ENCODE measurements at places on chromosomes 7 and 10.

DNA sequence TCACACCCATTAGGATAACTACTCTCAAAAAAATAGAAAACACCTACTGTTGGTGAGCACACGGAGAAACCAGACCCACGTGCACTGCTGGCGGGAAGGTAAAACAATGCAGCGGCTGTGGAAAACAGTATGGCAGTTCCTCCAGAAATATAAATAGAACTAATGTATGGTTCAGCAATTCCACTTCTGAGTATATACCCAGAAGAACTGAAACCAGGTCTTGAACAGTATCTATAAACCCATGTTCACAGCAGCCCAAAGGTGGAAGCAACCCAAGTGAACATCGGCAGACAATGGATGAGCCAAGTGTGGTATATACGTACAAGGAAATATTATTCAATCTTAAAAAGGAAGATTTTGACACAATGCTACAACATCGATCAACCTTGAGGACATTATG, 164.7 kb downstream of the ZMYND11 start:
- no peak for DNase-seq

GRCh38 chr10:126468876-126469643, 80.8 kb upstream of the ADAM12 start:
- peak; percentile 29 for DNase-seq

DNA sequence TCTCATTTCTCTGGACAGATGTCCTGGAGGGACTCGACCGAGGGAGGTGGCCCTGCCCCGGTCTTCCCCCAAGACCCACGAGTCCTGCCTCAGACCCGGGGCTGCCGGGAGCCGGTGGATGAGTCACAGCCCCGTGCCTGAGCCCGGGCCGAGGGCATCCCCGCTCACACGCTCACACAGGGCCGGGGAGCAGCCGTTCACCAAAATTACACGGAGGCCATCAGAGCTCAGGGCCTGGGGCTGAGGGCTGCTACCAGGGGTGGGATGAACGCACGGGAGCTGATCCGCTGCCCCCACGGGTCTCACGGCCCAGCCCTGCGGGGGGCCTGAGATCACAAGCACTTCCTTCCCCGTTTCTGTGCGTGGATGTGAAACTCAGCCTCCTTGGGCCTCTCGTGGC, 17.5 kb downstream of the FAM20C start:
- no peak for DNase-seq

DNA sequence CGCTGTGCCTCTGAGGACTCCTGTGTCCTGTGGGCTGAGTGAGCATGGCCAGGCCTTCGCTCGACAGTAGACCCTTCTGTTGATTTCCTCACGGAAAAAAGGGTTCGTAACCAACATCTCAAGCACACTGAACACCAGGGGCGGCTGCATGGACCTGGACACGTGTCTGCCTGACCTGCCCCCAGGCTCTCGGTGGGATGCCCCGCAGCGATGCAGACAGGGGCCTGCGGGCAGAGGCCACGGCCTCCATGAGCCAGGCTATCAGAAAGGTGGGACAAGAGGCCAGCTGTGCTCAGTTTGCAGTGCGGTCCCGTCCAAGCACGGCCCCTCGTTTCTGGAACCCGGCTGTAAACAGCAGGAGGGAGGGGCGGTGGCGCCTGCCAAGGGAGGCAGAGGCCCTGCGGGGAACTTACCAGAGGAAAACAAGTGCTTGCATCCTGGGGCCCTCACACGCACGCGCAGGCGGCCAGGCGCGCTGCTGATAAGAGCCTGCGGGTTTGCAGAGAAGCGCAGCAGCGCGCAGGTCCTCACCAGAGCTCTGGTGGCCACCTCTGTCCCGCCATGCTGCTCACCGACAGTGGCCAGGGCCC, 10.6 kb downstream of the GPR146 start:
- DNase-seq = no peak

DNA sequence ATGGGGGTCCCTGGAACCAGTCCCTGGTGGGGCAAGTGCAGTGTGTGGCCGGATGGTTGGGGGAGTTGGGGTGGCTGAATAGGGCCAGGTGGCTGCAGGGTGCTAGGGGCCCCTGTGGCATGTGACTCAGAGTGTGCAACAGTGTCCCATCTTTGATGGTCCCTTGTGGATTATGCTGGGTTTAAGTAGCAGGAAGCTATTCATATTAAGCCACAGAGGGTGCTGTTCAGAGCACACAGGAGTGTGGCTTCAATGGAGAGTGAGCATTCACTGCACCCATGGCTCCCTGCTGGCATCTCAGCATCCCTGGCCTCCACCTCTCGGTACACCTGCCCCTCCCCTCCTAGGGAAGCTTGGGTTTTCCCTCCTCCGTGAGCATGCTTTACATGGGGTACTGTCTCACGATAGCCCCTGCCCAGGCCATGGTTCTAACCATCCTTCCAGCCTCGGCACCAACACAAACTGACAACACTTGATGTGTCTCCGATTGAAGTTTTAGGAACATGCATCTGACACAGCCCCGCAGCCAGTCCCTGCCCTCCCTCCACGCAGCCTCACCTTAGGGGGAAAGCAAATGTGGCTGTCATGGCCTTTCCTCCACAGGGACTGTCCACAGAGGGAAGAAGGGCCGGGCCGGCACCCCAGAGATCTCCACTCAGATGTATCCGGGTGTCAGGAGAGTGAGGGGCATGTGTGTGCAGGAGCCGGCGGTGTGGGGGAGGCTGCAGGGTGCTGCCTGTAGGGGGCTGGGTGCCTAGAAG, 30.4 kb upstream of the PPIF start:
- DNase-seq = no peak

- DNase-seq = no peak
Measured at GRCh38 chr10:101827919-101828600, 9.8 kb upstream of the OGA start.

GRCh38 chr7:90445633-90446032, 23.8 kb upstream of the PTTG1IP2 start:
- no peak for DNase-seq

GRCh38 chr10:119161680-119162451, 3.6 kb downstream of the SFXN4 start:
- DNase-seq = peak; percentile 65

DNA sequence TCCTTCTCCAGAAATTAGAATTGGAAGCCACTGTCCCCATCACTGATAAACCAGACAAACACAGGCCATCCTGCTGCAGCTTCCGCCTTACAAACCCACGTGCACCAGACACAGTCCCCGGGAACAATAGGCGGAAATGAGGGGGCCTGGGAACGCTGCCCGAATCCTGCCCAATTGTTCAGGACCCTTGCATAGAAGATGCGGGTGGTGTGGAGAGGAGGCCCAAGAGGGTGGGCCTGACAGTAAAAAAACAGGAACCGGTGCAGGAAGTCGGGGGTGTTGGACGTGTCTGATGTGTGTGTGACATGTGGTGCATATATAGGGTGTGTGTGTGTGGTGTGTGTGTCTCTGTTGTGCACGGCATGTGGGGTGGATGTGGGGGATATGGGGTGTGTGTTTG, 26.5 kb upstream of the CHST15 start:
- no peak for DNase-seq

- DNase-seq = no peak
Measured at GRCh38 chr10:13745271-13745670, 158.5 kb downstream of the PRPF18 start.

DNA sequence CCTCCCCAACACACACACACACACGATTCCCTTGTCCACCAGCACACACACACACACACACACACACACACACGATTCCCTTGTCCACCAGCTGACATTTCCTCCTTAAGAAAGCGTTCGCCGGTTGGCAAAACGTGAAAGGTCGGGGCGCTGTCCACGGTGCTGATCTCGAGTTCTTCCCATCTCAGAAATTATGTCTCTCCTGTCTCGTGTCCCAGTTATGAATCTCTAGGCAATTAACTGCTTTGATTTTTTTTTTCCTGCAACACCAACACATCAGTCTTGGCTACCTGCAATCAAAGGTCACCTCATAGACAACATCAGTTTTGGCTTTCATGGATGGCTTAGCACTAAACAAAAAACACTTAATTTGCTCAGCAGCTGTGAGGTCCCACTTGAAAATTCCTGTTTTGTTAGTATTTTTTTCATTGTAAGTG, 1.9 kb downstream of the INA start:
- peak; percentile 48 for DNase-seq

GRCh38 chr10:125782054-125782453, 6.4 kb upstream of the MMP21 start:
- no peak for DNase-seq

- DNase-seq = no peak
Measured at GRCh38 chr7:10930551-10930950, 43.1 kb upstream of the PHF14 start.

DNA sequence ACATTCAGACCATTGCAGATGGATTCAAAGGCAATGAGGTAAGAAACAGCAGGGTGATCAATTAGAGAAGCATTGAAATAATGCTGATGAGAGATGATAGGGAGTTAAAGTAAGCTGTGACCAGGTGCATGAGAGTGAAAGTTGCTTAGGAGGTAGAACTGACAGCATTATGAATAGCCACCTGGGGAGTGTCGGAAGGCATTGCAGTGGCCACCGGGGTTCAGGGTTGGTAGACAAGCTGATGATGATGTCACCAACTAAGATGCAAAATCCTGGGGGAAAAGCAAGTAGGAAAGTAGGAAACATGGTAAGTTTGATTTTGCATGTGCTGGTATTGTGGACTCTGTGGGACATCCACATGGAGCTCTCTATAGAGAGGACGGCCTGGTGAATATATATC, 211.9 kb upstream of the ETV1 start:
- no peak for DNase-seq

- DNase-seq = no peak
Measured at GRCh38 chr7:20218279-20218678, 1.1 kb upstream of the MACC1 start.

DNA sequence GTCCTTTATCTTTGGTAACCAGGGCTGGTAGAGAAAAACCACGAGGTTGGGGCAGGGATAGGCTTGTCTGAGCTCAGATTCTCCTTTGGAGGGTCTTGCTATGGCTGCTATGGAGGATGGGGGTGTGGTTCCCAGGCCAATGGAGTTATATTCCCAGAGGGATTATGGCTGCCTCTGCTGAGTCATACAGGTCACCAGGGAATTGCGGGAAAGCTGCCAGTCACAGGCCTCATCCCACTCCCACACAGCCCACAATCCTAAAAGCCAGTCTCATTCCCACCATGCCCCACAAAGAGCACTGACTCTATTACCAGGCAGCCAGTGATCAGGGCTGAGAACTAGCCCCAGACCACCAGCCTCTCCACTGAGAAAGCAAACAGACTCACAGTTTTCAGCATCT, 316.6 kb upstream of the TMEM229A start:
- no peak for DNase-seq

- no peak for DNase-seq
Measured at GRCh38 chr7:96452146-96452545, 130.2 kb upstream of the SLC25A13 start.

DNA sequence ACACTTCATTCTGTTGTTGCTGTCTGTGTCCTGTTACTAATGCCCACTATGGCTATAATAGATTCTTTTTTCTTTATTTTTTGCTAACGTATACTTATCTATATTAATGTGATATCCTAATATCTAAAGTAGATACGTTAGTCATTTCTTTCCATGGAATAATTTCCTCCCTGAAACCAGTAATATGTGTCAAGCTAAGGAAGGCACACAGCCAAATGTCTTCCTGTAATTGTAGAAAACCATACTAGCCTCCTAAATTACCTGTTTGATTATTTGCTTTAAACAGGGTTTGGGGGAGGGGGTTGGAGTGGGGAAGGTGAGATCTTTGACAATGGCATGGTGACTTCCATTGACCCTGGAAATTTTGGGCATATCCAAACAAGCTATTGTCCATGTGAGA, 56.4 kb downstream of the THNSL1 start:
- no peak for DNase-seq

GRCh38 chr7:31311552-31311951, 29.0 kb downstream of the NEUROD6 start:
- DNase-seq = no peak

DNA sequence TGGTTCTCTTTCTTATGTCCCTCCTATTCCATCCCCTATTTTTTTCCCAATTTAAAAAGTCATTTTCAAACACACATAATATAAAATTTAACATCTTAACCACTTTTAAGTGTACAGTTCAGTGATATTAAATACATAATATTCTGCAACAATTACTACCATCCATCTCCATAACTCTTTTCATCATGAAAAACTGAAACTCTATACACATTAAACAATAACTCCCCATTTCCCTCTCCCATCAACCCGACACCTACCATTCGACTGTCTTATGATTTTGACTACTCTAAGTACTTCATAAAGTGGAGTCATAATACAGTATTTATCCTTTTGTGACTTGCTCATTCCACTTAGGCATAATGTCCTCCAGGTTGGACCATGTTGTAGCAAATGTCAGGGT, 2.6 kb downstream of the KIF11 start:
- DNase-seq = no peak

DNA sequence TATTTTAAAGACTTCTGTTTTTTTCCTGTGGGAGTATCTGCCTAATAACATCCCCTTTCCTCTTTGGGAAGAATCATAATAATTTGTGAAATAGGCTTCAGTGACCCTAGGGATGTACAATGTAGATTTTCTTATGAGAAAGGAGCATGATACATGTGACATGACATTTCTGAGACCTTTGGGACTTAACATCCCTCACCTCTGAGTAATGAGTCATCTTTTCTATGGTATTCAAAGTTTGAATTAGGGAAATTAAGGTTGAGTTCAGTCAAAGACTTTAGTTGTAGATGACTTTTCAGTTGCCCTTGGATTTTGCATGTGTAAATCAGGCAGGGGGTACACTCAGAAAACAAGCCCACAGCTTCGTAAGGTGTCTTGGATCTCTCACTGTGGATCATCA, 14.3 kb downstream of the GRK5 start:
- DNase-seq = peak; percentile 49

- DNase-seq = no peak
Measured at GRCh38 chr10:16913266-16913665, 96.0 kb upstream of the RSU1 start.

DNA sequence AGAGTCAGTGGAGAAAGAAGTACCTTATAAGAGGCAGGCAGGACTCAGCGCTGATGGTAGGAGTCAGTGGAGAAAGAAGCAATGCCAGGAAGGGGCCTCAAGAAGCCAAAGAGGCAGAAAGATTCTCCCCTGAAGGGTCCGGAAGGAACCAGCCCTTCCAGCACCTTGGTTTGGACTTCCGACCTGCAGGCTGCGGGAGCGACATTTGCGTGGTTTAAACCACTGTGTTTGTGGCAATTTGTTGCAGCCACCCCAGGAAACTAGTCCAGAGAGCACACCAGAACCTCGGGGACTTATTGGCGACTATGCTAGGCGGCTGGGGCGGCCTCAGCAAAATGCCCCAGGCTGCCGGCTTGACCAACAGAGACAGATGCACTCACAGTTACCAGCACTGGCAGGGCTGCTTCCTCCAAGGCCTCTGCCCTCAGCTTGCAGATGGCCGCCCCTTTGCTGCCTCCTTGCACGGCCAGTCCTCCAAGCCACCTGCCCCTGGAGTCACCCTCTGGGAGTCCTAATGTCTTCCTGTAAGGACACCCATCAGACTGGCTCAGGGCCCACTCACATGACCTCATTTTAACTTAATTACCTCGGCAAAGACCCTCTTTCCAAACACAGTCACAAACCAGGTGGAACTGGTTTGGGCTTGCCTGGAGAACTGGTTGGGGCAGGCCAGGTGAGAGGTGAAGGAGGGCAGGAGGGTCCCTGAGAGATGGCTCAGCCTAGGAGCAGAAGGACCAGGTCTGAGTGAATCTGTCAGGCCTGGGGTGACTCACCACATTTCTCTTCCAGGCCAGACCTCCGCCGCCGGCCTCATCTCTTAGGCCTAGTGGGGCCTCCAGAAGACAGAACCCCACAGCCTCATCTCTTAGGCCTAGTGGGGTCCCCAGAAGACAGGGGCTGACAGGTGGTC, 26.1 kb downstream of the CALML3 start:
- no peak for DNase-seq

GRCh38 chr10:31596765-31597164, 277.7 kb downstream of the ZEB1 start:
- no peak for DNase-seq

GRCh38 chr10:47457528-47457820, 26.4 kb downstream of the ANXA8 start:
- no peak for DNase-seq
